ENCODE measurements at places on chromosomes 12 and 14.

GRCh38 chr12:127130506-127131124 lies 1136.4 kb upstream of the TMEM132C start:
- ATAC-seq = no peak

- no peak for ATAC-seq
These were observed 140.9 kb downstream of the NUBPL start for GRCh38 chr14:31702130-31702529.

DNA sequence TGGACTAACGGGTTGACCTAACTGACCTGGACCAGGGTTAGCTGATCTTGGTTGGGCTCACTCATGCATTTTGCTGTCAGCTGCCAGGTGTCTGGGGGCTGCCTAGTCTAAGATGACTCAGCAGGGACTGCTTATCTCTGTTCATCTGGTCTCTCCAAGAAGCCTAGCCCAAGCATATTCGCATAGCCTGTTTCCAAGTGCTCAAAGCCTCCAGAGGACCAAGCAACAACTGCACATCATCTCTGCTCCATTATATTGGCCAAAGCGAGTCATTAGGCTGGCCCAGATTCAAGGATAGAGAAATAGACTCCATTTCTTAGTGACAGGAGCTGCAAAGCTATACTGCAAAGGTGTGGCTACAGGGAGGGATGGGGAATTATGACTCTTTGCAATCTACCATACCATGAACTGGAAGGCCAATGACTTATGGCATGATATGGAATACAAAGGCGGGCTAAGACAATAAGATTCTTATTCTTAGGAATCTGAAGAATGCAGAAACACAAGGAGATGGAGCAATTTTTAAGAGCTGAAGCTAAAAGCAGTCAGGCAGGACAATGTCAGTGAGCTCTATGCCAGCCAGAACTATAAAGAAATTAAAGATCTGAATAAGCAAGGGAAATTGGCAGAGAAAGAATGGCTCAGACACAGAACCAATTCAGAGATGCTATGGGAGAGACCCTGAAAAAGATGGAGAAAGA lies 194.6 kb upstream of the FSCB start:
- ATAC-seq = no peak

DNA sequence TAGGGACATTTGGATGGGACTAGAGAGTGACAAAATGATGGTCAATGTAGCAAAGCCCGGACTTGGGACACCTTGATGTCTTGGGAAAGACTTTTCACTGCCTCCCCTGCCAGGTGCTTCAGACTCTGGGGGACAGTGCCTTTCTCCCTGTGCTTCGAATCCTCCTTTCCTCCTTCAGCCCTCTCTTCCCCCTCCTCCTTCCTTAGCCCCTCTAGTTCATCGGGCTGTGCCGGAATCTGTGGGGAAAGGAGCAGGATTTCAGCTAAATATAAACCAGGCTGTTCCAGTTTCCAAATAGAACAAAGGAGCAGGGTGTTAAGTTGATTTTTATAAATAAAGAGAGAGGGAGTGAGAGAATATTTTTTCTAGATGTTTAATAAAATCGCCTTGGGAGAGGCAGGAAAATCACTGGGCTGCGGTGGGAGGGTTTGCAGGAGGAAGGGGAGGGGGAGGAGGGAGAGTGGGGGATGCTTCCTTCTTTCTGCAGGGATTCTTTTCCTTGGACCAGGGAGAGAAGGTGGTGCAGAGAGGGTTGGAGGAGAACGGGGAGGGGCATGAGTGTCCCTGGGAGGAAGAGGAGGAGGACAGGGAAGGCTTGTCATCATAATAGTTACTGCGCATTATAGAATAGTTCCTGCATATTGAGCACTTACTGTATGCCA lies 21.3 kb upstream of the CABP1 start:
- no peak for ATAC-seq

DNA sequence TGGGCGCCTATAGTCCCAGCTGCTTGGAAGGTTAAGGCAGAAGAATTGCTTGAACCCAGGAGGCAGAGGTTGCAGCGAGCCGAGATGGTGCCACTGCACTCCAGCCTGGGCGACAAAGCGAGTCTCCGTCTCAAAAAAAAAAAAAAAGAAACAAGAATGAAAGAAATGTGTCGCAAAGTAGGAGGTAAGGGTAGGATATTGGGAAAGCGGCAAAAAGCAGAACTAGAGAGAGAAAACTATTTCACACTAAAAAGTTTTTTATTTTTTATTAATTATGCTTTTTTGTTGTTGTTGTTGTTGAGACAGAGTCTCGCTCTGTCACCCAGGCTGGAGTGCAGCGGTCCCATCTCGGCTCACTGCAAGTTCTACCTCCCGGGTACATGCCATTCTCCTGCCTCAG lies 17.7 kb downstream of the SBNO1 start:
- ATAC-seq = no peak

GRCh38 chr12:132520421-132521199 lies 30.7 kb downstream of the FBRSL1 start:
- ATAC-seq = no peak

- no peak for ATAC-seq
These were observed 352.8 kb downstream of the APAF1 start for GRCh38 chr12:98997899-98998298.

- no peak for ATAC-seq
These were observed 11.5 kb downstream of the RAB5B start for GRCh38 chr12:55985341-55985740.

DNA sequence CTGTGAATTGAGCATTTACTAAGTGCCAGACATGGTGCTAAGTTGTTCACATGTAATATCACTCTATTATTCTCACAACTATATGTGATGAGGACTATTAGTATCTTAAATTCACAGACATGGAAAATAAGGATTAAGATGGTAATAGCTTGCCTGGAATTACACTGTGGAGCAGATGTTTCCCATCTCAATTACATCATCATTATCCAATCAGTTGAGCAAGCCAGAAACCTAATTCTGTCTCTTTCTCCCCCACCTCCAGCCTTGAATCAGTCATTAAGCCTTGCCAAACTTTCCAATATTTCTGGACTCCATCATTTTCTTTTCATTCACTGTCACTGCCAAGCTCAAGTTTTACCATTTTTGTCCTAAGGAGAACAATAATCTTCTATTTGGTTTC lies 287.8 kb upstream of the KITLG start:
- no peak for ATAC-seq

DNA sequence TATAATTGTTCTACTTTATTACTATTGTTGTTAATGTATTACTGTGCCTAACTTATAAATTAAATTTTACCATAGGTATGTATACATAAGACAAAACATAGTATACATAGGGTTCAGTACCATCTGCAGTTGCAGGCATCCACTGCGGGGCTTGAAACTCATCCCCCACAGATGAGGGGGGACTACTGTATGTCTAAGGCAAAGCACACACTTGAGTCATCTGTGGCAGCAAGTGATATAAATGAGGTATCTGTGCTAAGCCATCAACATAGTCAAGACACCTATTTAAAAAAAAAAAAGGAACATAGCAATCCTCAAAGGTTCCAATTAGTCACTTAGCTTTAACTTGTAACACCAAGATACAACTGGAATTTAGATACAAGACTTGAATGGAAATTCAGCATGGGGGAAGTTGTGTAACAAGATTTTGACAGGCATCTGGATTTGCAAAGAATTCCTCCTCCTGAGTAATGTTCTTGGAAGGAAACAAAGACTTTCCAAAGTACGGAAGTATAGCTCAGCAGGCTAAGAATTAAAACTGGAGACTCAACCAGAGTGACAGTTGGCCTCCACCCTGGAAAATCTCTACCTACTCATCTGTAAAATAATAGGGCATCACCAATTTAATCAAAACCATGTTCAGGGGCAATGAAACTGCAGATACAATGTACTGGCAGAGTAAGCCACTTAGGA lies 14.9 kb downstream of the DCAF5 start:
- ATAC-seq = peak; percentile 83

DNA sequence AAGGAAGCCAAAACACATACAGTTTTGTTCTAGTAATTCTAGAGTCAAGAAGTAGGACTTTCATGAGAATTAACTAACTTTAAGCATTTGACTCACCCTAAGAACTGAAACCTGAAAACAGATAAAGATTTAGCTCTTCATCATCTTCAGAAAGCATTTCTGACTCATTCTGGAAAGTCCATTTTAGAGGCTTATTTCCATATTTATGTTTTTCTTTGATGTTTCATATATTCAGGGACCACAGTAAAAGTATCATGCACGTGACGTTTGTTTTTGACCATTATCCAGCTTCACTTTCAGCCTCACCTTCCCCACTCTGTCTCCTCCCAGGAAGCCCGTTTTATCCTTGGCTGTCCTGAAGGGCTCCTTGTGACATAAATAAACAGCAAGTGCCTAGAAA lies 79.2 kb downstream of the MDGA2 start:
- ATAC-seq = no peak

DNA sequence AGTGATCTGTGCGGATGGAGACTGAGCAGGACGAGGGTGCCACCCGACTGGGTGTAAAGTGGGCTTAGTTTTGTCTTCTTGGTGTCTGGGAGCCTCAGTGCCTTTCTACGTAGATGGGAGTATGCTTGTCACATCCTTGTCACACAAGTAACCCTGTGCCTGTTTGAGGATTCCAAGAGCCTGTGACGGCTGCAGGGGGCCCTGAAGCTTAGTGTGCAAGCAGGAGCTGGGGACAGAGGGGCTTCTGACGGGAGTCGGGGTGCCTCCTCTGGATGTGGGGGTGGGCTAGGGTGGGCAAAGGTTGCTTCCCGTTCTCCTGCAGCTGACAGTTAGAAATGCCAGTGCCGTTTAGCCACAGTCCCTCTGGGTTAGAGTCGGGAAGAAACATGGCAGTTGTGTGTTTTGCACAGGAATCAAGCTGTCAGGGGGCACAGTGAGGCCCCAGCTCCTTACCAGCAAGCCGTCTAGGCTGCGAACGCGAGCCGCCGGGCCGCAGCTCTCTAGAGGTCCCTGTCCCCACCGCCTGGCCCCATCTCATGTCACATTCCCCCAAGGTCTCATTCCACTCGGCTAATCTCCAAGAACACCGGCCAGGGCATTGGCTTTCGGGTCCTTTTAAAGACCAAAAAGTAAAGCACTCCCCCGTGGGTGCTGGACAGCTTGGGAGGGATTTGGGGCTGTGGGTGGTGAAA lies 7.0 kb downstream of the RTL1 start:
- no peak for ATAC-seq

- ATAC-seq = no peak
These were observed 47.4 kb upstream of the DYRK2 start for GRCh38 chr12:67601126-67601525.

- ATAC-seq = peak; percentile 55
These were observed 4.4 kb downstream of the CACNA1C start for GRCh38 chr12:2057041-2057794.

DNA sequence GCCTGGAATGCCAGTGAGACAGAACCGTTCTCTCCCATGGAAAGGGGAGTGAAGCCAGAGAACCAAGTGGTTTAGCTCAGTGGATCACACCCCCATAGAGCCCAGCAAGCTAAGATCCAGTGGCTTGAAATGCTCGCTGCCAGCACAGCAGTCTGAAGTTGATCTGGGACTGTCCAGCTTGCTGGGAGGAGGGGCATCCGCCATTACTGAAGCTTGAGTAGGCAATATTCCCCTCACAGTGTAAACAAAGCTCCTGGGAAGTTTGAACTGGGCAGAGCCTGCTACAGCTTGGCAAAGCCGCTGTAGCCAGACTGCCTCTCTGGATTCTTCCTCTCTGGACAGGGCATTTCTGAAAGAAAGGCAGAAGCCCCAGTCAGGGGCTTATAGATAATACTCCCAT lies 374.3 kb upstream of the DCN start:
- no peak for ATAC-seq

Measured in SK-N-SH treated with all-trans-retinoic acid at 6 μM for 48 hours (cell line).